Epithelial cell of proximal tubule (primary cell): ENCODE measurements at places on chromosomes 2 and 18. TPM values are rescaled to one million over a fixed set of nuclear protein-coding genes. Genes with fewer than 3 reads are reported as not detected.

GRCh38 chr18:57583297-57583835, 3.1 kb downstream of the FECH start:
- no peak for DNase-seq

GRCh38 chr2:100606726-100607343, 44.0 kb downstream of the PDCL3 start:
- DNase-seq, result no peak

DNA sequence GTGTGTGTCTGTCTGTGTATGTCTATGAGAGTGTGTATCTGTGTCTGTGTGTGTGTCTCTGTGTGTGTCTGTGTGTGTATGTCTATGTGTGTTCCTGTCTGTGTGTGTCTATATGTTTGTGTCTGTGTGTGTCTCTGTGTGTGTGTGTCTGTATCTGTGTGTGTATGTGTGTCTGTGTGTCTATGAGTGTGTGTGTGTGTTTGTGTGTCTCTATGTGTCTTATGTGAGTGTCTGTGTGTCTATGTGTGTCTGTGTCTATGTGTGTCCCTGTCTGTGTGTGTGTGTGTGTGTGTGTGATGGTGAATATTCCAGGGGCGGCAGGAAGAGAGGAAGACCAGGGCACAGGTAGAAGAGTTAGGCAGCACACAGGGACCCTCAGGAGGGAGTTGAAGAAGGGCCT, 173.2 kb downstream of the MYCN start:
- no peak for DNase-seq

GRCh38 chr18:79252904-79253633, 142.7 kb upstream of the NFATC1 start:
- peak; percentile 68 for DNase-seq

SCN9A gene
- 0.87 and 2.1 TPM in 2 replicates for total RNA-seq

RPRM gene
- not detected in 2 replicates for total RNA-seq

DNA sequence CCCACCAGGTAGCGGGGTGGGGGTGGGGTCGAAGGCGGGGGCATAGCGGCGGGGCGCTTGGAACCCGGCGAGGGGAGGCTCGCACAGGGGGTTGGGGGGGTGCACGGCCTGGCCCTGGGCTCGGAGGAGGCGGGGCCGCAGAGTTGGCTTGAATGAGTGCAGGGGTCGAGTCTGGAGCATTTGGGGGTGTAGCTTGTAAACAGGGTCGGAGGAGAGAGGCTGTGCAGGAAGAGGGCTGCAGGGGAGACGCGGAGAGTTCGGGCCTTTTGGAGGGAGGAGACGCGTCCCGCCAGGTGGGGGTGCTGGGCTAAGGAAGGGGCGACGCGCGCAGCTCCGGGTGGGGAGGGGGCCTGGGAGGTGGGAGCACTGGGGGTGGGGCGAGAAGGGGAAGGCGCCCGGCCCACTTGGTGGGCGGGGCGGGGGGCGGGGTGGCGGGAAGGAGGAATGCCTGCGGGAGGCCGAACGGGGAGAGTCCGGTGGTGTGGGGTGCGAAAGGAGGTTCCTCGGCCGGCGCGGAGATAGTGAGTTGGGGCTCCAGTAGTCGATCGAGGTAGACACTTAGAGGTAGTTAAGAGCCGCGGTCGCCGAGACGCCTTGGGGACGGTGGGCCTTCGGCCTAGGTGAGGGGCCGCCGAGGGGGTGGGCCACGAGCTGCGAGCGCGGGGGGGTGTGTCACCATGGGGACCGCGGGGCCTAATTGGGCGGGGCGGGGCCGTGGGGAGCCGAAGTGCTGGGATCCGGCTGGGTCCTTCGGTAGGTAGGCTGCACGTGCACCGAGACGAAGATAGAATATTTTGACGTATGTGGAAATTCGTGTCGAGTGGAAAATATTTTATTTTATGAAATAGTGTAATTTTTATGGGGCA, 774 bp downstream of the MSH6 start:
- no peak for DNase-seq

C1GALT1C1L gene
- 0.29 and 1.1 TPM in 2 replicates for total RNA-seq

DNA sequence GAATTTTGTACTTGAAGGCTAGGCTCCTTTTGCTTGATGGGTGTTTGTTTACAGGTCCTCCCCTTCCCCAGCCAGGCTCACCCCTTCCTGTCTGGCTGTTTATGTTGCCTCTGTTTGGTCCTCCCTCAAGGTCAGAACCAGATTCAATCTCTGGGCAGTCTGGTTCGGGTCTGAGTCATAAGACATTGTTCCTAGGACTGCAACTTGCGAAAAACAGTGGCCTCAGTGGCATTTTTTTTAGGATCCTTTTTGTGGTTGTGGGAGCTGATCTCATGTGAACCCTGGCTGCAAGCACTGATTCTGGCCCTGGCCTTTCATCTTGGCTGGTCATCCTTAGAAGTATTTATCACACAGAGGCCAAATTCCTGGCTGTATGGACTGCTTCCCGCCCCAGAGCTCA, 370.4 kb downstream of the CLIP4 start:
- no peak for DNase-seq

CMPK2 gene
- 4.3 and 4.6 TPM in 2 replicates for total RNA-seq

PLB1 gene
- total RNA-seq, result 1.2 and 2.1 TPM in 2 replicates

DNA sequence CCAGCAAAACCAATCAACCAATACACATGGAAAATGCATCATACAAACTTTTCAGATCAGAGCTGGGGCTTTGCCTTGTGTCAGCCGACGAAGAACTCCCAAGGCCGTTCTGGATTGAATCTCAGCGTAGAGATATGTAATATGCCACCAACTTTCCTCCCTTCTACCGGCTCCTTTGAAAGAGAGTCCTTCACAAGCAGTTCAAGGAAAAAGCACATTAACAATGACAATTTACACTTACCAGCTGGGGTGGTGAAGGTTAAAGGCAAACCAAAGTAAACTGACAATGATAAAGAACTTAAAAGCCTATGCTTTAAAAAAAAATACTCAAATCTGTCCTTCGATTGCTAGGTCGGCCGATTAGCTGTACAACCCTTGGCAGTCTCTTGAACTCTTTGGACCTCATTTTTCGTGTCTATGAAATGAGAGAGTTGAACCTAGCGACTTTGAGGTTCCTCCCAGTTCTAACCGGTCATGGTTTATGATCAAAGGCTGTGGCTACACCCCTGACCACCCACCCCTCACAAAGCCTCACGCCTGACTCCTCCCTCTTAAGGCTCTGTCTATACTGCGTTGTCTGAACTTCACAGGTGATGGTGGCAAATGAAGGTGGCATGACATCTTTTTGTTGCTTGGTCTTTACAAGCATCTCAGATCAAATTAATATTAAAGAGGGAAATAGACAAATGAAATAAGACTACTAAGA, 46.2 kb downstream of the BCL2 start:
- no peak for DNase-seq

AMMECR1L gene
- total RNA-seq, result 10.7 and 14.0 TPM in 2 replicates

PXDN gene
- 195 and 197 TPM in 2 replicates for total RNA-seq

DNA sequence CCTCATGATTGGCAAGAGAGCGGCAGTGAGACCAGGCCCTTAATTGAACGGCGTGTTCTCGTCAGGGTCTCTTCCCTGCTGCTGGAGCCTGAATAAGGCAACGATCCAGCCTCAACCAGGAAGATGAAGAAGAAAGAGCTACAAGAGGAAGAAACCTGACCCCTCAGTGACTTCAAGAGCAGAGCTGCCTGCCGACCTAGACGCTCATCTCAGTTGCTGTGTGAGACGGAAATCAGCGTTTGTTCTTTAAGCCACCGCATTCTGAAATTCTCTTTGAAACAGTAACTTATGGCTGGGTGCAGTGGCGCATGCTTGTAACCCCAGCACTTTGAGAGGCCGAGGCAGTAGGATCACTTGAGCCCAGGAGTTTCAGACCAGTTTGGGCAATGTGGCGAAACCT, 29.6 kb upstream of the KCNG3 start:
- DNase-seq, result no peak

DNA sequence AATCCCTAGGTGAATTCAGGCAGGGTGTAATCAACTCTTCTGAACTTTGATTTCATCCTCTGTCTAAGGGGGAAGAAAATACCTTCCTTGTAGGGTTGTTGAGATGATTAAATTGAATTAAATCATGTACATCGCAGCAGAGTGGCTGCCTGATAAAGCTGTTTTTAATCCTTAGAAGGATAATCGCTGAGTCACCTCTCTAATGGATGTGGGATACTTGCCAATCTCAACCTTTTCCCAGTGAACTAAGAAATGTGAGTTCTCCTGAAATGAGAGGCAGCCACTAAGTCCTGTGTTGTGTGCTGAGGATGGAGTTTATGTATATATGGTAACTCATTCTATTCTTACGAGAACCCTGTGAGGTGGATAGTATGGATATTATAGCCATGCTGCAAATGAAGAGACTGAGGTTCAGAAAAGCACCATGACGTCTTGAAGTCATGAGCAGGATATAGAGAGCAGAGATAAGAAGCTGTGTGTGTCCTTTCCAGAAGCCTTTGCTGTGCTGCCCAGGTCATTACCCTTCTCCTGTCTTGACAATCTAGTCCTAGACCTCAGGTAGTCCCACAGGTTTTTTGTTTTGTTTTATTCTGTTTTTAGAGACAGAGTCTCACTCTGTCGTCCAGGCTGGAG, 93.3 kb downstream of the HNRNPLL start:
- DNase-seq, result peak; percentile 35

- no peak for DNase-seq
Measured at GRCh38 chr2:106988361-106988760, 102.4 kb upstream of the ST6GAL2 start.

DNA sequence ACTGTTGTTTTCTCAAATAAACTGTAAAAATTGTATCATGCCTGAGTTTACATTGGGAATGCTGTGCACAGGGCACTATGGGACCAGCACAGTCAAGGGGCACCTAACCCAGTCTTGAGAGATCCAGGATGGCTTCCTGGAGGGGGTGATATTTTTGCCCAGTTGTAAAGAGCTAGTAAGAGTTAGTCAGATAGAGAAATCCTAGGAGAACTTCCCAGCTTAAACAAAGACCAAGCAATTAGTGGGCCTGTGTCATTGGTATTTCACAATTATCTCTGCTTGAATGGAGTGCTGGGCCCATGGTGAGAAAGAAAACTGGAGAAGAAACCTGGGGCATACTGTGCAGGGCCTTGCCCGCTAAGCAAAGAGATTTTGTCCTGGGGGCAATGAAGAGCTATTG, 12.2 kb downstream of the XDH start:
- peak; percentile 55 for DNase-seq

GRCh38 chr2:105409717-105410116, 10.9 kb upstream of the FHL2 start:
- peak; percentile 94 for DNase-seq

CRYBA2 gene
- not detected in 2 replicates for total RNA-seq

DNA sequence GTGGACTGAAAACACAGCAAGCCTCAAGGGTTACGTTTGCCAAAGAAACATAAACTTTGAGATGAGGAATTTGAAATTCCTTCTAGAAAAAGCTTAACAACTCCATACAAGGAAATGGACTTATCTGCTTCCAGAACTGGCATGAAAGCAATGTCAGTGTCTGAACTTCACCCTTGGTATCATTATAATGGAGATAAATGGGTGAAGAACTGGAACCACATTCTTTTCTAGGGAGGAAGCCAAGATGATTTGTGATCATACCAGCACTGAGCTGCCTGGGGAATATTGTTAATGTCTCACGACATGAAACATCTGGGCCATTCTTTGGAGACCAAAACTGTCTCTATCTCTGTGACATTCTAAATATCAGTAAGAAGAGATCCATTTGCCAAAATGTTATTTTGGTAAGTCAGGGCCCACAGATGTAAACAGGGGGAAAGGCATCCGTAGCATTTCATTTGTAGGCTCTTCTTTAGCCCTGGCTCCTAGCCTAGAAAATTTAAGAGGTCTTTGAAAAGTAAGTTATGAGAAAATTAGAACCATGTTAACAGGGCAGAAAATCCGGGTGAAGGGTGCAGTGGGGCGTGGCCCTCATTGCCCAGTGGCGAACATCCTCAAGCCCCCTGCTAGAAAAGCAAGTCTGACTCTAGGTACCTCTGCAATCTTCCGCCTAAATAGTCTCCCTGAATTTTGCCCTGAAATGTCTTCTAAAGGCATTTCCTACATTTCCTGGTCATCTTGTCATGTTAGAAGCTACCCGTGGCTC, 295.3 kb upstream of the EPAS1 start:
- DNase-seq, result no peak

GRCh38 chr2:8116661-8117060, 565.2 kb upstream of the ID2 start:
- DNase-seq, result no peak

MEP1B gene
- not detected in 2 replicates for total RNA-seq

DNA sequence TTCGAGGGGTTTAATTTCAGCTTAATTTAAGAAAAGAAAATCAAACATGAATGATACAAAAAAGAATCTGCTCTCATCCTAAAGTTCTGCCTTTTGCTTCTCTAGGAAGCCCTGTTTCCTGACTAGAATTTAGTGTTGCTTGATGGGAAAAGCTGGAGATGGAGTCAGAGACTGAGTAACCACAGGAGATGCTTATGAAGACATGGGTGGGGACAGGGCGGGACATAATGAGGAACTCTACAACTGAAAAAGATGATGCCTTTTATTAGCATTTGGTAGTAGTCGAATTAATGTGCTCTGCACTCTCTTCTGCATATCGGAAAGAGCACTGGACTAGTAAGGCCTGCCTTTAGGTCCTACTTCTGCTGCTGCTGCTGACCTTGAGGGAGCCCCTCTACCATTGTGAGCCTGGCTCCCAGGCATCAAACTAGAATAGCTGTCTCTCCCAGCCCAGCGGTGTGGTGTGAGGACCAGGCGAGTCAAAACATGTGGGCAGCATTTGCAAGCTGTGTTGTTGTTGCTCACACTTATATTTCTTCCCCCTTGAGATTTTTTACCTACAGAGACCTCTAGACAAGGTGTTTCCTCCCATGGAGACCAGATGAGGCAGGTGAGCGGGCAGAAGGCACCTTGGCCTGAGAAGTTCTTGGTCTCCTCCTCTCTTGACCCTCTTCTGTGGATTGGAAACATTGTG, 61.5 kb downstream of the INPP4A start:
- no peak for DNase-seq

DNA sequence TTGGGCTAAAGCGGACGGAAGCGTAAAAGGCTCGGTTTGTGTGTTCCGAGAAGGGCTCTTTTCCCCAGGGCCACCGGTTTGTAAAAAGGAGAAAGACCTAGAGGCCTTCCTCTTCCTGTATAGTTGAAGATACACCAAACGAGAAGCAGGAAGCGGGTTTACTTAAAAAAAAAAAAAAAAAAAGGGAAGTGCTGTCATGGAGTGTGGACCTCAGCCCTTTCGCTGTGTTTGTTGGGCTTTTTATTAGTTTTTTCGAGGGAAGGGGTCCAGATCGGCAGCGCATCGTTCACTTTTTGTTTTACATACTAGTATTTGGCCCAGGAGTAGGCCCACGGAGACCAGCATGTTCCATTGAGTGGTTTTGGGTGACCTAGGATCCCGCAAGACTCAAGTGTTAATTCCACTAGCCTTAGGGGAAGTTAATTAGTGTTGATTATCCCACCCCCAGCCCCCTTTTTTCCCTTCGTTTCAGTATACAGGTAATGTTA, 676 bp downstream of the ACTR2 start:
- DNase-seq, result no peak

- no peak for DNase-seq
Measured at GRCh38 chr2:107728586-107728985, 98.1 kb upstream of the RGPD4 start.

MARCHF4 gene
- total RNA-seq, result 4.2 and 6.9 TPM in 2 replicates

- DNase-seq, result no peak
Measured at GRCh38 chr2:98188351-98189046, 101.5 kb downstream of the VWA3B start.

GRCh38 chr18:79367480-79367879, 28.2 kb upstream of the NFATC1 start:
- DNase-seq, result no peak

MRPL44 gene
- total RNA-seq, result 42.2 and 49.9 TPM in 2 replicates
